ENCODE measurements at places on chromosomes 11 and 22.

GRCh38 chr11:119210050-119210449 lies 3.9 kb downstream of the CBL start:
- DNase-seq, result peak; percentile 24

DNA sequence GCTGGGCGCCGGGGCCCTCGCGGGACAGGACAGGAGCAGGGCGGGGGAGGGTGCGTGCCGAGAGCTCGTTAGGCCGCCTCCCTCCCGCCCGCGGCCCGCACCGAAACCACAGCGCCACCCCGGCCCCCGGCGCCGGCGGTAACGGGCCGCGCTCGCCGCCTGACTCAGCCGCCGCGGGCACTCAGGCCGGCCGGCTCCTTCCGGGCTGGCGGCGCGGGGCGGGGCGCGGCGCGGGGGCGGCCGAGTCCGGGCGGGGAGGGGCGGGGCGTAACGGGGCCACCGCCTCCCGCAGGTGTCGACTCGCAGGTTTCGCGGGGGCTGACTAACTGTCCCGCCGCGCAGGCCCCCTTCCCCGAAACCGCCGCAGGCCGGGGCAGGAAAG lies at the start of gene AP5B1:
Gene AP5B1 (minus strand): TSS at position 207 of the 382 bp plus-strand sequence. CDS start 385 bp downstream, outside the sequence.
- DNase-seq, result peak; percentile 86

DNA sequence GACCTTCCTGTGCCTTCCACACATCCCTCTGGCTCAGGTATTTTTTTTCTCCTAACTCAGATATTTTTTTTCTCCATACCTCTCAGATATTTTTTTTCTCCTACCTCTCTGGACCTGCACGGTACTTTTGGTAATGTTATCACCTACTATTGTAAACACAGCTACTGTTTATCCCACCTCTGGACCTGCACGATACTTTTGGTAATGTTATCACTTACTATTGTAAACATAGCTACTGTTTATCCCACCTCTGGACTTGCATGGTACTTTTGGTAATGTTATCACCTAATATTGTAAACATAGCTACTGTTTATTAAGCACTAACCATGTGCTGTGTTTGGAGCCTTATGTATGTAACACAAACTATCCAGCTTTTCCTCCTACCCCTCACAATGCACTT lies 12.1 kb upstream of the UPB1 start:
- DNase-seq, result no peak

- no peak for DNase-seq
These were observed 4.0 kb upstream of the PPARA start for GRCh38 chr22:46146329-46146728.

GRCh38 chr11:20501971-20502370 lies 97.4 kb upstream of the SLC6A5 start:
- no peak for DNase-seq

- no peak for DNase-seq
These were observed 577.1 kb upstream of the CCDC90B start for GRCh38 chr11:83863272-83863671.

GRCh38 chr22:26401726-26402125 lies 27.3 kb upstream of the ASPHD2 start:
- DNase-seq, result no peak
